CD4-positive, alpha-beta memory T cell (primary cell): ENCODE measurements at places on chromosomes 5 and 9.

DNA sequence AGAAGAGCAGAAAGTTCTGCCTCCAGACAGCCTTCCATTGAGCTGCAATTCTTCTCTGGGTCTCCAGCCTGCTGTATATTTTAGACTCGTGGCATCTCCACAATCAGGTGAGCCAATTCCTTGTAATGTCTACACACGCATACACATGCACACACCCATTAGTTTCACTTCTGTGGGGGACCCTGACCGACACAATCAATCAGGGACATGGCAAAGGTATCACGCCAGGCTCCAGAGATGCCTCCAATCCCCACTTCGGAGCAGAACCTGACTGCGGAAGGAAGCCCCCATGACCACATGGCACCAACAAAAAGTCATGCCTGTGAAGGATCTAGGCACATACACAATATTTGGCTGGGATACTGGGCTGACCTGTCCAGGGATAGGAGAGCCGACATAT, 21.4 kb downstream of the SEMA4D start:
- DNase-seq: no peak

DNA sequence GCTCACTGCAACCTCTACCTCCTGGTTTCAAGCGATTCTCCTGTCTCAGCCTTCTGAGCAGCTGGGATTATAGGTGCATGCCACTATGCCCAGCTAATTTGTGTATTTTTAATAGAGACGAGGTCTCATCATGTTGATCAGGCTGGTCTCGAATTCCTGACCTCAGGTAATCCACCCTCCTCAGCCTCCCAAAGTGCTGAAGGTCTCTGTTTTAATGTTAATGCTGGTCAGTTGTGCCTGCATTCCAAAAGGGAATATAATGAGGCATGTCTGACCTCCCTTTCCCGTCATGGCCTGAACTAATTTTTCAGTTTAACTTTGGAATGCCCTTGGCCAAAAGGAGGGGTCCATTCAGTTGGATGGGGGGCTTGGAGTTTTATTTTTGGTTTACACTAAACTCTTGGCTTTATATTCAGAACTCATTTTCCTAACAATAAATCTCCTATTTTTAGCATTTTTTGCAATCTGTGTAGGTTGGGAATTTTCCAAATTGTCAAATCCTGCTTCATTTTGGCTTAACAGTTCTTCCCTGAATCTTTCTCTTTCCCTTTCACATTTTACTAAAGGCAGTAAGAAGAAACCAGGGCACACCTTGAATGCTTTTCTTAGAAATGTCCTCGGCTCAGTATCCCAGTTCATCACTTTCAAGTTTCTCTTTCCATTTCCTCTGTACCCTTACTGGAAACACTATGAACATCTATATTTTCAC, 1175.5 kb downstream of the MAT2B start:
- DNase-seq: no peak

- DNase-seq: no peak
Measured at GRCh38 chr9:111454751-111455150, 29.4 kb downstream of the ECPAS start.

- DNase-seq: peak; percentile 36
Measured at GRCh38 chr5:134466241-134467069, 54.8 kb upstream of the CDKN2AIPNL start.

DNA sequence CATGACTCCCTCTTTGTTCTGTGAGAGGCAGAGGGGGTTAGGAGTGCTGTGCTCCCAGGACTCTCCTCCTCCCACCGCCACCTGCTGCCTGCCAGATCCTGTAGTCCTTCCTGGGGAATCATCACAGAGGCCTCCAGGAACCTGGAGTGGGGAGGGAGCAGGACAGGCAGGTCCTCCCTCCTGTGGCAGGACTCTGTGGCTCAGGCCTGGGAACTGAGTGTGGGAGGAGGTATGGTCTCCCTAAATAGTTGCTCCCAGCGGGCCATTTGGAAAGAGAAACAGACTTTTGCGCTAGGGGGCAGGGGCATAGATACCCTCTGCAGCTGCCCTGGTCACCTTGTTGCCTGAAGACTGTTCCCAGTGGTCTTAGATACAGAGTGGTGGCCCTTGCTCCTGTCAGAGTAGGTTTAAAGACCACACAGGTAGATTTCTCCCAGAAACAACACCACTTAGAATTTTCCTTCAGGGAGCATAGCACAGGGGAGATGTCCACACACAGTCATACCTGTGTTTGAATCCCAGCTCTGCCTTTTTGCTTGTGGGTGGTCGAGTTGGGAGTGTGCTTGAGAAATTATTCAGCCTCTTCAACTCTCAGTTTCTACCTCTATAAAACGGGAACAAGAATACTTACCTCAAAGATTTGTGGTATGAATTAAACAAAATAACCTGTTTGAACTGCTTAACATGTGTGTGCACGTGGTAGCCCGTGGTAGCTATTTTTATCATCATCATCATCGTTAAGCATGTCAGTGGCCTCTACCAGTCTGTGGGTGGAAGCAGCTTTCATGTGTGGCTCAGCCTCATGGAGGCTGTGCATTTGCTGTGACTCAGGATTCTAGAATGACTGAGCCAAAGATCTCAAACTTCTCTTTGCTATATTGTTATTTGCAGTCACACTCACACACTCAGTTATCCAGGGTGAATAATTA, 55.8 kb downstream of the SLC22A5 start:
- peak; percentile 92 for DNase-seq

GRCh38 chr9:89364666-89365531, 46.6 kb downstream of the SECISBP2 start:
- no peak for DNase-seq

DNA sequence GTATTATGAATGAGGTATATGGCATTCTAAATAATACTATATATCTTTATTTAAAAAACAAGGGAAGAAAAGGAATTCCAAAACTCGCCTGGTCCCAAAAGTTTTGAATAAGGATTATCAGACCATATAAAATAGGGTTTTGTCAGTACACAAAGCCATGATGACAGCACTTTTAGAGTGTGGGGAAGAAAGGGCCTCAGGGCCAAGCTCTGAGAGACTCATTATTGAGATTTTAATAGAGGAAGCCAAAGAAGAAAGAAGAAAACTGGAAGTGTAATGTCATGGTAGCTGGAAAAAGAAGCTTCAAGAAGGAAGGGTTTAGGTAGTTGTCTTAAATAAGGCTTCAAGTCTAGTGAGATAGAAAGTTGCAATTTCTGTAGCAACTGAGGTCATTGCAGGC, 53.0 kb downstream of the FCHO2 start:
- no peak for DNase-seq

- no peak for DNase-seq
Measured at GRCh38 chr9:104580562-104580961, 11.6 kb downstream of the OR13C8 start.

- DNase-seq: no peak
Measured at GRCh38 chr9:74907085-74907484, 19.4 kb upstream of the TRPM6 start.

GRCh38 chr5:38808666-38809343, 37.0 kb upstream of the OSMR start:
- DNase-seq: no peak

DNA sequence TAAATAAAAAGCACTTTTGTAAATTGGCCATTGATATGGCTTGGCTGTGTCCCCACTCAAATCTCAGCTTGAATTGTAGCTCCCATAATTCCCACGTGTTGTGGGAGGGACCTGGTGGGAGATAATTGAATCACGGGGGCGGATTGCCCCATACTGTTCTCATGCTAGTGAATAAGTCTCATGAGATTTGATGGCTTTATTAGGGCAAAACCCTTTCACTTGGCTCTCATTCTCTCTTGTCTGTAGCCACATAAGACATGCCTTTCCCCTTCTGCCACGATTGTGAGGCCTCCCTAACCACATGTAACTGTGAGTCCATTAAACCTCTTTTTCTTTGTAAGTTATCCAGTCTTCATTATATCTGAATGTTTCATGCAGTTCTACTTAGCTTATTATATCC, 153.2 kb downstream of the TARS1 start:
- no peak for DNase-seq

- DNase-seq: no peak
Measured at GRCh38 chr5:65142511-65143011, 339.2 kb downstream of the ADAMTS6 start.

DNA sequence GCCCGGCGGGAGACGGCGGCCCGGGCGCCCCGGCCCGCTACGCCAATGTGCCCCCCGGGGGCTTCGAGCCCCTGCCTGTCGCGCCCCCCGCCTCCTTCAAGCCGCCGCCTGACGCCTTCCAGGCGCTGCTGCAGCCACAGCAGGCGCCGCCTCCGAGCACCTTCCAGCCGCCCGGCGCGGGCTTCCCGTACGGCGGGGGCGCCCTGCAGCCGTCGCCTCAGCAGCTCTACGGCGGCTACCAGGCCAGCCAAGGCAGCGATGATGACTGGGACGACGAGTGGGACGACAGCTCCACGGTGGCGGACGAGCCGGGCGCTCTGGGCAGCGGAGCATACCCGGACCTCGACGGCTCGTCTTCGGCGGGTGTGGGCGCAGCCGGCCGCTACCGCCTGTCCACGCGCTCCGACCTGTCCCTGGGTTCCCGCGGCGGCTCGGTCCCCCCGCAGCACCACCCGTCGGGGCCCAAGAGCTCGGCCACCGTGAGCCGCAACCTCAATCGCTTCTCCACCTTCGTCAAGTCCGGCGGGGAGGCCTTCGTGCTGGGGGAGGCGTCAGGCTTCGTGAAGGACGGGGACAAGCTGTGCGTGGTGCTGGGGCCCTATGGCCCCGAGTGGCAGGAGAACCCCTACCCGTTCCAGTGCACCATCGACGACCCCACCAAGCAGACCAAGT, 723 bp downstream of the SNX18 start:
- DNase-seq: peak; percentile 56

DNA sequence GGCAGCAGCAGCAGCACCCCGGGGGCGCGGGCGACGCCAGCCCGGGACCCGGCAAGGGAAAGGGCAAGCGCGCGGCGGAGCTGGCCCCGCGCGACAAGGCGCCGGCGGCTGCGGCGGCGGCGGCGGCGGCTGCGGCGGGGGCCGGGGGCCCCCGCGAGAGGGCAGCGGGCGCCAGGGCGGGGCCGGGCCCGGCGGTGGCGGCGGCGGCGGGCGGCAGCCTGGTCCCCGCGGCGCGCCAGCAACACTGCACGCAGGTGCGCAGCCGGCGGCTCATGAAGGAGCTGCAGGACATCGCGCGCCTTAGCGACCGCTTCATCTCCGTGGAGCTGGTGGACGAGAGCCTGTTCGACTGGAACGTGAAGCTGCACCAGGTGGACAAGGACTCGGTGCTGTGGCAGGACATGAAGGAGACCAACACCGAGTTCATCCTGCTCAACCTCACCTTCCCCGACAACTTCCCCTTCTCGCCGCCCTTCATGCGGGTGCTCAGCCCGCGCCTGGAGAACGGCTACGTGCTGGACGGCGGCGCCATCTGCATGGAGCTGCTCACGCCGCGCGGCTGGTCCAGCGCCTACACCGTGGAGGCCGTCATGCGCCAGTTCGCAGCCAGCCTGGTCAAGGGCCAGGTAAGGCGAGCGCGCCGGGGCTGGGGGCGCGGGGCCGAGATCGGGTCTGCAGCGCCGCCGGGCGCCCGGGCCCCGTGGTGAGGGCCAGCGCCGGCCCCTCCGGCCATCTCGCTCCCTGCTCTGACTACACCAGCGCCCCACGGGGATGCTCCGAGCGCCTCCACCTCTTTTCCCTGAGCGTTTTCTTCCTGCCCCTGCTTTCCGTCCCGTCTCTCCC, at the start of gene UBE2QL1:
UBE2QL1 (plus strand) TSS at position 238 of the 843 bp plus-strand sequence; CDS start at position 273, 35 bp downstream.
- DNase-seq: no peak

DNA sequence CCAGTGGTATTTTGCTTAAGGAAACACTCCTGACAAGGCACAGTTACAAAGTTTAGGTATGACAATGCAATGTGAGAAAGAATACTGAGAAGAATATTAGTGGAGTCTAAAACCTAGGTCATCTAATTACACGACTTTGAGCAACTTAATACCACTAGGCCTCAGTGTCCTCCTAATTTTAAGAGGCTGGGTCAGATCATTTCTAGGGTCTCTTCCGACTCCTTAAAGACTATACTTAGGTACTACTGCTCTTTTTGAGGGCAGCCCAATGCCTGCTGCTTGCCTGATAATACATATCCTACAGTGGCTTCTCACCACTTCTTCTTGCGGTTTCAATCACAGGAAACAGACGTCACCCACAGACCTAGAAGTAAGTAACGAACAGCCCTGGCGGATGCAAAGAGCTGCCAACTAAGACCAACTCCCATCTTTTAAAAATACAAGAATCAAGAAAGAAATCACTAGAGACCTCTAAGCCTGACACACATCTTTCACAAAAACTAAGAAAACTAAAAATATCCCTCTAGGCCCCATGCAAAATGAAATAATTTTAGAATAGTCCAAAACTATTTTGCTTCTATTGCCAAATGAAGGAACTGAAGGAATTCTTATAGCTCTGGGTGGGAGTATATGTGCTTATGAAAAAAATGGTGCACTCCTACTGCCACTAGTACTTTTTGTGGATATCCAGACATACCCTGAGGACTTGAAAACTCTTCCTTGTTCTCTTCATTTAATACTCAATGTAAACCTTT, 13.1 kb downstream of the DIAPH1 start:
- peak; percentile 89 for DNase-seq

GRCh38 chr5:31182136-31182535, 11.3 kb upstream of the CDH6 start:
- no peak for DNase-seq

DNA sequence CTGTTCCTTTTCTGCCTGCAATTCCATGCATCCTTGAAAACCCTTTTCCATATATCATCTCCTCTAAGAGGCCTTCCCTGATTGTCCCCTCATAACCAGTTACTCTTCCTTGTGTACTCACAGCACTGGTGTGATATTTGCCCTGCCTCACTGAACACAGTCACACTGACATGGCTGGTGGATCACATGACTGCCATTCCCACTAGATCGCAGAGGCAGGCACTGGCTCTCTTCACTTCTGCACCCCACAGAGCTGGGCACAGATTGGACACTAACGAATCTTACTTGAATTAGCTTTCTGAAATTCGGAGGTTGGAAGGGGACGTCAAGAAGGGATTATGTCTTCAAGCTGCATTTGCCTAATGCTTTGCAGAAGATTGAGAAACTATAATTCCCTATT, 208.0 kb downstream of the PAPPA start:
- DNase-seq: no peak

DNA sequence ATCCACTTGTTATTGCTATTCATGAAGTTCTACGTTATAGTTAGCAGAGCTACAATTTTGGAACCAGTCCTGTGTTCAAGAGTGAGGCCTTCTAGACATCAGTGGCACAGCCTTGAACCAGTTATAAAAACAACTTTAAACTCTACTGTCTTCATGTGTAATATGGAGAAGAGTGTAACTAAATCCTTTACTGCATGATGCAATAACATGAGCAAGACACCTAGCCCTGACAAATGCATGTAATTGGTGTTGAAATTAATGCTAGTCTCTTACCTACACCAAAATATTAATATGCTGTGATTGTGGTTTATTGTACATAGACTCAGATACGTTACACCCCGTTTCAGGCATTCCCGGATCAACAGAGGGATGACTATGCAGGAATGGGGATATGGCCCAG, 654.6 kb downstream of the IRX1 start:
- DNase-seq: no peak

GRCh38 chr9:7211657-7212056, 453.9 kb downstream of the KDM4C start:
- no peak for DNase-seq

GRCh38 chr5:7745882-7746610, 104.9 kb downstream of the CFAP90 start:
- no peak for DNase-seq
